ENCODE measurements at places on chromosomes 7 and 10. TPM values are rescaled to one million over a fixed set of nuclear protein-coding genes. Genes with fewer than 3 reads are reported as not detected.
A peak's percentile ranks its signal among the peaks of the same experiment; 100 is the strongest.

DNA sequence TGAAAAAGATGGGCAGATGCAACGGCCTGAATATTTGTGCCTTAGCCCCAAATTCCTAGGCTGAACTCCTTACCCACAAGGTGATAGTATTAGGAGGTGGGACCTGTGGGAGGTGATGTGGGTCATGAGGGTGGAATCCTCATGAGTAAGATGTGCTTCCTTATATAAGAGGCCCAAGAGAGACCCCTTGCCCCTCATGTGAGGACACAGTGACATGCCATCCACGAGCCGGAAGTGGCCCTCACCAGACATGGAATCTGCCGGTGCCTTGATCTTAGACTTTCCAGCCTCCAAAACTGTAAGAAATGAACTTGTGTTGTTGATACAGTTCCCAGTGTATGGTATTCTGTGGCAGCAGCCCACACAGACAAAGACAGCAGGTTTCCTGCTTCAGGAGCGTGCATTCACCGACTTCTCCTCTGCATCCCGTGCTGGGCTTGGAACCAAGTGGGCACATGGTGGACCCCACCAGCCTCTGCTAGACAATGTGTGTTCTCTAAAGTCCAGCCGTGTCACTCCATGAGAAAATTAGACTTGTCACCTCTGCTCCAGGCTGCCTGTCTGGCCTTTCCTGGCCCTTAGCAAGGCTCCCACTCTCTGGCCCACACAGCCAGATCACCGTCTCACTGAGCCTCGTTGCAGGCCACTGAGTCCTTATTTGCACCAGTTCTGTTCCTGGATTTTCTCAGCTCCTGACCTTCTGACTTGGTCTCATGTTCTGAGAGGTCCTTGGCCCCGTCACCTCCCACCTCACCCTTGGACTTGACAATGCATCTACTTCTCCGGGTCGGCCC, 52.9 kb upstream of the CACUL1 start:
- DNase-seq, result no peak

UNC5B gene
- 0.25 TPM for total RNA-seq

GRCh38 chr10:88931548-88931947, 21.0 kb downstream of the ACTA2 start:
- DNase-seq, result no peak

GPR141 gene
- not detected for total RNA-seq

DNA sequence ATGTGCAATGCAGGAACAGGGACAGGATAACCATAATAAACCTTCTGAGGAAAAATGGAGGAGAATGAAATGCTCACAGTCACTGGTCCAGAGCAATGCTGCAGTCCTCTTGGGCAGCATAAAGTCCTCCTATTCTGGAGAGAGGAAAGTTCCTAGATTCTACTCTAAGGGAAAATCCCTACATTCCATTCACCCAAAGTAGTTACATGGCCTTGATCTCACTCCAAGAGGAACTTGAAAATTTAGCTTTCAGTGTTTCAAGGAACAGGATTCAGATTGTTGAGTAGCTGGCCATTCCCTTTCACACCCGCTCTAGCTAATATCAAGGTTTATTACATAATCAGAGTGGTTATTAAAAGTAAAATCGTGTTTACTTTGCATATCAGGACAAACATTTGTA, 168.3 kb downstream of the CHRM2 start:
- DNase-seq, result peak; percentile 31

- no peak for DNase-seq
These were observed 26.9 kb downstream of the CCDC6 start for GRCh38 chr10:59879363-59879913.

- DNase-seq, result no peak
These were observed 99.9 kb downstream of the ITIH5 start for GRCh38 chr10:7566891-7567290.

DNA sequence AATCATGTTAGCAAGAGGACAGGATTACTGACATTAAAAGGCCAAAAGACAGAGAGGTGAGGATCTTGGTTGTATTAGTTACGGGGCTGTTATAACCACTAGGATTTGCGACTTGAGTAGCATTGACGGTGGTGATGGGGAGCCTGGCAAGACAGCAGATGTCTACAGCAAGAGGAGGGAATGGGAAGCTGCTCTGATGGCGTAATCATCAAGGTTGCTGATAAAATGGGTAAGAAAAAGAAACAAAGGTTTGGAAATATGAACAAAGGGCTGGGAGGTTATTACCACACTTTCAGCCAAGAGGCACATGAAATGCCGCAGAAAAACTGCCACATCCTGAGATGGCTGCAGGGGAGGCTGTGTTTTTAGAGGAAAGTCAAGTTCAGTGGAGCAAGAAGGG, 33.9 kb downstream of the TMEM229A start:
- DNase-seq, result no peak

DNA sequence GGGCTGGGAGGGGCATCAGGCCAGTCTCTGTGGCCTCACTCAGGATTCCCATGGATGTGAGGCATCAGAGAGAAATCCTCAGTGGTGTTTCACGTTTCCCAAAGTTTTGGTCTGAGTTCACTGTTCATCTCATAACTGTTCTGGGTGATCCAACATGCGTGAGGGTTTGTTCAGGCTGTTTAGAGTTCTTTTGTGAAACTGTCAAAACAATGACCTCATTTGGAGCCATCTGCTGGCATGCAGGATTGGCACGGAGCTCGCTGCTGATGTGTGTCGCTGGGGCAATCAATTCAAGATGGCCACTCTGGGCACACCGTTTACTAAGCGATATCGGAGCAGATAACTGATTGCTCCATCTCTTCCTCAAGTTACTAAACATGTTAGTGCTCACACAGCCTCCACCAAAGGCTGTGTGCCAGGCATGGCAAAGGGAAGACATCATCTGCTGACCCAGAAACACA, 365.6 kb downstream of the WDR11 start:
- DNase-seq, result peak; percentile 25

DNA sequence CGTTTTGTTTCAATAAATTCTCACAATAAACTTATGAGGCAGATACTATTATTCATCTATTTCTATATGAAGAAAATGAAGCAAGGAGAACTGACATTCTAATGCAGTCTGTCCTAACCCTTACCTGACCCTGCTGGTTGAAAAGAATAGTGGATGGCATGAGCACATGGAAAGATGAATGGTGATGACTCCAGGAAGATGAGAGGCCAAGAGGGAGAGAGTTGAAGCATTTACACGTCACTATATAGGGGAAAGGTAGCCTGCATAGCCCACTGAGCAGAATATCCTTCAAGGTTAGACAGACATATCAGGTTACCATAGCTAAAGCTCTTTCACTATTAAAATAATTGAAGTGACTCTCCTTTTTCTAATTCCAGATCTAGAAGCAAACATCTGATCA, 163.9 kb upstream of the CDK1 start:
- no peak for DNase-seq

- peak; percentile 74 for DNase-seq
These were observed 89.4 kb upstream of the MYL10 start for GRCh38 chr7:101718363-101719122.

PKD2L1 gene
- total RNA-seq, result not detected

DNA sequence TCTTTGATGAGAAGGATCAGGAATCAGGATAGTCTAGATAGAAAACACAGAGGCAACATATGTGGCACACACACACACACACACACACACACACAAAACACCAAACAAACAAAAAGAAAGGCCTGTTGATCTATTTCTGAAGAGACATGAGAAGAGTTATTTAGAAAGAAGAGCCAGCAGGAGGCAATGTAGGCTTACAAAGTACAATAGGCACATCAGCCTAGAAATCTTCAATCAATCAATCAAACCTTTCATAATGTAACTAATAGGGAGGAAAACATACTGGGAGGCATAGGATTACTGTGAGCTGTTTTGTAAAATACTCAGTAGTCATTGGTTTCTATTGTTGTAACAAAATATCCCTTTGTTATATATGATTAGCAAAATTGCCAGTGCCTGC, 47.3 kb upstream of the TES start:
- no peak for DNase-seq

DNA sequence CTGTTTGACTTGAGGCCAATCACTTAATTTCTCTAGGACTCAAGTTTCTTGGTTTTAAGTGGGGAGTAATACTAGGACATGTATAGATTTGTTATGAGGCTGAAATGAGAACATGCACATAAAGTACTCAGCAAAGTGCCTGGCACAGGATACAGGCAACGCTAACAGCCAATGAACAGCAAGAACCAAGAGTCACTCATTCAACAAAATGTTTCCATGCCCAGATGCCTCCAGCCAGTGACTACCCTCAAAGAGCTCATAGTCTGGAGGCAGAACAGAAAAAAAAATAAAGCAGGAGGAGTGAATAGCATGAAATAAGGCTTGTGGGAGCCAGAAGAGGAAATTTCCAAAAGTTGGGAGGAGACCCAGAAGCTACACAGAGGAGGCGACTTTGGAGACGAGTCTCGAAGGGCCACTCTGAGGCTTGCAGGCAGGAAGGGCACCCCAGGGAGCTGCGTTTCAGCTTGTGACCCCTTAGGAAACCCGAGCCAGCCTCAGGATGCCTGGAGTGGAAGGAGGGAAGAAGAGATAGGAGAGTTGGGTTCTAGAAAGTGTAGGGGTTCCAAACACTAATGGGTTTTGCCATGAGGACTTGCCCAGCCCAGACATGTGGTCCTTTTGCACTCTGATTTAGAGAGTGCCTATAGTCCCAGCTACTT, 70.0 kb downstream of the CXCL12 start:
- DNase-seq, result no peak

DNA sequence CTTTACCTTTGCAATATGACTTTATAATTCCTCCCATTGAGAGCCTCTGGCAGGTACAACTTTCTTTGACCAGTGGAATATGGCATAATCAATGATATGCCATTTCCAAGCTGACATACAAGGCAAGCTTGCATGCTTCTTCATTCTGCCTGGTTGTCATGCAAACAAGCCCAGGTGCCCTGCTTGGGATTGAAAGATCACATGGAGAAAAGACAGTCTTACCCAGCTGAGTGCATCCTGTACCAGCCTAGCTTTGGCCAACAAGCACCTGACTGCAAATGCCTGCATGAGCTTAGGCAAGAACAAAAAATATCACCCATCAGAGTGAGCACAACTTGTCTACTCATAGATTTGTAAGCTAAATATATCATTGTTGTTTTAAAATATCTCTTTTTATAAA, 82.9 kb upstream of the KCND2 start:
- DNase-seq, result no peak

GRCh38 chr10:117539361-117539773, 3.2 kb upstream of the EMX2 start:
- DNase-seq, result no peak

DNA sequence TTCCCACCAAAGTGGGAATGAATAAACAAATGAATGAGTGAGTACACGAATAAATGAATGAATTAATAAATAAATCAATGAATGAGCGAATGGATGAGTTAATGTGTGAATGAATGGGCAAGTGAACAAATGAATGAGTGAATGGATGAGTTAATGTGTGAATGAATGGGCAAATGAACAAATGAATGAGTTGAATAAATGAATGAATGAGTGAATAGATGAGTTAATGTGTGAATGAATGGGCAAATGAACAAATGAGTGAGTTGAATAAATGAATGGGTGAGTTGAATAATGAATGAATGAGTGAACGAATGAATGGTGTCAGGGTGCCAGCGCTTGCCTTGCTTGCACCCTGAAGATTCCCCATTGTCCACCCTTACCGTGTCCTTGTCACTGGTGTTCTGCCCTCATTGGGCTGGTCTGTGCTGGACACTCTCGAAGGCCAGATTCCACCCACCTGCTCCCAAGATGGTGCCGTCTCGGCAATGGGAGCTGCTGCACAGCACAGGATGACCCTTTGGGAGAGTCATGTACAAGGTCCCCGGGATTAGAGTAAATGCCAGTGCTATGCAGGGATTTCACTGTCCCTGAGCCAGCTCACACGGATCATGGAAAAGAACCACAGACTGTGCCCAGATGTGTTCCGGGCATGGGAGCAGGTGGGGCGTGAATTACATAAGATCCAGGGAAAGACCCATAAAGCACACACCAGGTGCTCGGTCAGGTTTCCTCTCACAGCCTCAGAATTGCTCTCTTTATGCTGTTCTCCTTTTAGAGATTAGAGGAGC, 83.2 kb downstream of the CAMK1D start:
- no peak for DNase-seq

- peak; percentile 79 for DNase-seq
These were observed 872.4 kb downstream of the LRMDA start for GRCh38 chr10:76303682-76304316.

DNA sequence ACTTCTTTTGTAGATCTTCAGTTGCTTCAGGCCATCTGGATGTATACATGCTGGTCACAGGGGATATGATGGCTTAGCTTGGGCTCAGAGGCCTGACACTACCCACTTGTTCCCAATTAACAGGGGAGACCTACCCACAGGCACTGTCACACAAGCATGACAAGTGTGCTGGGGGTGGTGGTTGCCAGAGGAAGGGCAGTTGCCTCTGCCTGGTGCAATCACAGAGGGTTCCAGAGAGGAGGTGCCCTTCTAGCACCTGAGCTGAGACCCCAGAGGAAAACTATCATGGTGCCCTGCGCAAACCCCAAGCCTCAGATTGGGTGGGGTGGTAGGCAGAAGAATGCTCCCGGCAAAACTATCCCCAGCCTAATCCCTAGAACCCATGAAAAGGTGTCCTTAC, 65.6 kb upstream of the NANOS1 start:
- no peak for DNase-seq

DRGX gene
- total RNA-seq, result not detected

DNA sequence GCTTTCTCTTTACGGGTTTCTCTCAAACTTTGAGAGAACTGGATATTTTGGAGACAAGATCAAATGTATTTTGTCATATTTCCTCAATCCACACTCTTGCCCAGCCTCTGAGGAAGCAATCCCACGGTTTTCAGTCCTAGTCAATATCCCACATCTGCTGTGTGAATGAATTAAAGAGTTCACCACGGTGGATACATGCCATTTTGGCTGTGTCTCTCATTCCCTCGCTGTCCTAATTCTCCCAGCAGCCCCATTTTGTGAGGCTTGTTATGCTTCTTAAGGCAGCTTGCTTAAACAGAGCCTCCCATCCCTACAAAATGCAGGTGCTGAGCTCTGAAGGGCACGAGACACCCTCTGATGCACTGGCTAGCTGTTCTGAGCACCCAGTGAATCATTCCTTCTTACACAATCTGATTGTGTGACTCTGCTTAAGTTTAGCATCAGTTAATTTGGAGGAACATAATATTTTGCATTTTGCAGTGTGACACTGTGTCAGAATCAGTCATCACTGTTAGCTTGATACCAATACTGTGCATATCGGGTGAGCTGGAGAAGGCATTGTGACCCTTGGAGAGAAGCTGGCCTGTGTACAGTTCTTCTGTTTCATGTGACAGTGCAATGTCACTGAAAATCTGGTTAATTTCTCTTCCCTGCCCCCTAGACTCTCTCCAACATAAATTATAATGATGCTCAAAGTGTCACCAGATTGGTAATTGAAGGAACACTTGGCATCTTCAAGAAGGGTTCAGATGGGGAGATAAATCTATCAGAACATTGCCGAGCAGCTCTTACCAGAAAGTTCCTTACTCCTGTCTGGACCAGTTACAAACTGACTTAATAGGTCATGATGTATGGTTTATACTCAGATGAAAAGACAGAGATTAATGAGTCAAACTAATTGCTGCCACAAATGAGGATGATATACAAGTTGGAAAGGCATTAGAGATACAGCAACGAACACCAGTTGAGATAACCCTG, 103.7 kb upstream of the AOAH start:
- DNase-seq, result no peak

- no peak for DNase-seq
These were observed 23.1 kb downstream of the KCNH2 start for GRCh38 chr7:150954986-150955518.

SUGCT gene
- 5.6 TPM for total RNA-seq

- DNase-seq, result no peak
These were observed 16.0 kb downstream of the HIF1AN start for GRCh38 chr10:100551738-100552137.
